Caco-2 (cell line): ENCODE measurements at places on chromosomes 3 and 15. TPM values are rescaled to one million over a fixed set of nuclear protein-coding genes. Genes with fewer than 3 reads are reported as not detected.

GRCh38 chr15:88623061-88623460, 1.9 kb downstream of the AEN start:
- H3K36me3 ChIP-seq = no peaks in the 10 kb centered on the region; the same call in 1 of the 2 replicates
- no peak for DNase-seq
- peaks cover 7% of the 10 kb centered on the region; the same call in 1 of the 2 replicates for H3K4me1 ChIP-seq

DNA sequence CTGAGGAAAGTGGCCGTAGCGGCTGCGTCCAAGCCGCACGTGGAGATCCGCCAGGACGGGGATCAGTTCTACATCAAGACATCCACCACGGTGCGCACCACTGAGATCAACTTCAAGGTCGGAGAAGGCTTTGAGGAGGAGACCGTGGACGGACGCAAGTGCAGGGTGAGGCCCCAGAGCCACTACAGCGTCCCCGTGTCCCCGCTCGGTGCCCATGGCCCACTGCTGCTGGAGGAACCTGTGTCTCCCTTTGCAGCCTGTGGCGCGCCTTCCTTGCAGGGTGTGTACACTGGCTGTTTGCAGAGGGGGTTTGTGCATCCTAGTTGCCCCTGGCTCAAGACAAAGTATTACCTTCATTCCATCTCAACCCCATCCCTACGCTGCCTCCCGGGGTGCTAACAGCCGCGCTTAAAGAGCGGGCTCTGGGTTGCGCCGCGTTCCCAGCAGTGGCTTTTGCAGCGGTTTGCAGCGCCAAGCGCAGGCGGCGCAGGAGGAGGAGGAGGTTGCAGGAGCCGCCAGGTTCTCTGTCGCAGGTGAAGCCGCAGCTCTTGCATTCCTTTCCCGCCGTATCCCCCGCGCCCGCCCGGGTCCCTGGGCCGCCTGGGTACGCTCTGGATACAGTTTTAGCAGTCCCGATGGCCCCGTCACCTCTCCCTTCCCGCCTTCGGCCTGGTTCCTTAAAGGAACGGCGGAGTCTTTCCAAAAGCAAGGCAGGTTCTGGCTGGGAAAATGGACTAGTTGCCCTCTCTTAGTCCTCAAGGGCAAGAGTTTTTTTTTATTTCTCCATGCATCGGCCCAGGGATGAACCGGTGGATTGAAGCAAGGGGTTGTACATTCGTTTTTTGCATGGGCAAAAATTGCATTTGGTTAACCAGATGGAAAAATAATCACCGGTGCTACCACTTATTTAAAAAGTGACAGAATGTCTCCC, 1.2 kb downstream of the CRABP1 start:
- no peak overlapping the region for H3K27ac ChIP-seq
- no peak for DNase-seq
- H3K36me3 ChIP-seq = no peaks in the 10 kb centered on the region
- peak overlapping the region; percentile 68 for H3K4me3 ChIP-seq
- no peaks in the 10 kb centered on the region for H3K27me3 ChIP-seq

GRCh38 chr3:186644683-186645082, 4.5 kb downstream of the FETUB start:
- H3K27me3 ChIP-seq = no peaks in the 10 kb centered on the region
- H3K27ac ChIP-seq = no peak overlapping the region
- no peaks in the 10 kb centered on the region for H3K4me1 ChIP-seq

GRCh38 chr15:78055919-78056713, 21.4 kb downstream of the TBC1D2B start:
- no peak overlapping the region for H3K4me3 ChIP-seq
- peak overlapping the region; percentile 45 for H3K27ac ChIP-seq
- DNase-seq = peak; percentile 64
- peaks cover 39% of the 10 kb centered on the region for H3K4me1 ChIP-seq
- H3K27me3 ChIP-seq = no peaks in the 10 kb centered on the region

TIMMDC1 gene
- 64.5 and 66.7 TPM in 2 replicates for total RNA-seq

GRCh38 chr15:27674826-27675225, 424.3 kb downstream of the OCA2 start:
- H3K27me3 ChIP-seq = no peaks in the 10 kb centered on the region
- no peaks in the 10 kb centered on the region for H3K36me3 ChIP-seq
- no peaks in the 10 kb centered on the region for H3K4me1 ChIP-seq
- no peak overlapping the region for H3K27ac ChIP-seq
- H3K4me3 ChIP-seq = no peak overlapping the region

IQCF5 gene
- not detected in 2 replicates for total RNA-seq

GRCh38 chr3:39106851-39107387, 508 bp downstream of the GORASP1 start:
- H3K27me3 ChIP-seq = no peaks in the 10 kb centered on the region

SUSD5 gene
- total RNA-seq = not detected in 2 replicates

- no peak overlapping the region for H3K27ac ChIP-seq
- H3K36me3 ChIP-seq = no peaks in the 10 kb centered on the region
- no peaks in the 10 kb centered on the region for H3K27me3 ChIP-seq
- no peak for DNase-seq
These were observed 284.9 kb upstream of the TBL1XR1 start for GRCh38 chr3:177482048-177482691.

GRCh38 chr3:172609750-172610149, 86.5 kb upstream of the TNFSF10 start:
- no peak for DNase-seq
- no peaks in the 10 kb centered on the region for H3K36me3 ChIP-seq
- no peaks in the 10 kb centered on the region for H3K27me3 ChIP-seq
- H3K4me3 ChIP-seq = no peak overlapping the region
- H3K4me1 ChIP-seq = no peaks in the 10 kb centered on the region

DNA sequence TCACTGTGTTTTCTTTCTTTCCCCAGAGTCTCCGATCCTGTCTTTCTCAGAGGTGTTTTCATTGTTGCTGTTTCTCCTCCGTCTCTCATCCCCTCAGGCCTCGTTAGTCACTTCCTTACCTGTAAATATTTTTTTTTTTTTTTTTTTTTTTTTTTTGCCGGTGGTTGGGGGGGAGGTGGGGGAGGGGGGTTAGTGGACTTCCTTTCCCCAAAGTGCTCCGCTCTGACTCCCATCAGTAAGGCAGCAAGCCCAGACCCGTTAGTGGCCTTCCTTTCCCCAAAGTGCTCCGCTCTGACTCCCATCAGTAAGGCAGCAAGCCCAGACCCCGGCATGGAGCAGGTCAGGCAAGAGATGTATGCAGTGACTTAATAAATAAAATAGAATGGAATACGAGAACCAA, 97.1 kb upstream of the TNFAIP8L3 start:
- H3K4me3 ChIP-seq = no peak overlapping the region
- H3K36me3 ChIP-seq = no peaks in the 10 kb centered on the region
- H3K27ac ChIP-seq = no peak overlapping the region
- no peaks in the 10 kb centered on the region for H3K4me1 ChIP-seq
- no peaks in the 10 kb centered on the region; the same call in 1 of the 2 replicates for H3K27me3 ChIP-seq
- DNase-seq = no peak

DNA sequence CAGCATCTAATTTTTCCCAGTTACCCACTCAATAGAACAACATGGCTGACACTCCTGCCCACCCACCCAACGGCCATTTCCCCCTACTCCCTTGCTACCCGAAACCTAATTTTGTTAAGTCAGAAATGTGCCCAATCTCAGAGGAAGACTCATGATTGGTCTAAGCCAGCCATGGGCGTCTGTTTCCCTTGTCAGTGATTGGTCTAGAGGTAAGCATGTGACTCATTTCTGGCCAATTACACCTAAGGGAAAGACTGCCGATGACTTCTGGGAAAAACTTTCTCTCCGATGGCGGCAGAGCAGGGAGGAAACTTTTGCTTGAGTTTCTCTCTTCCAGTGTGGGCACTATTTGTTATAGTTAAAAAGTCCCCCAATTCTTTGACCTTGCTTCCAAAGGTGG, 72.9 kb downstream of the RPLP1 start:
- no peak for DNase-seq
- peaks cover 10% of the 10 kb centered on the region; the same call in 1 of the 2 replicates for H3K4me1 ChIP-seq

DNA sequence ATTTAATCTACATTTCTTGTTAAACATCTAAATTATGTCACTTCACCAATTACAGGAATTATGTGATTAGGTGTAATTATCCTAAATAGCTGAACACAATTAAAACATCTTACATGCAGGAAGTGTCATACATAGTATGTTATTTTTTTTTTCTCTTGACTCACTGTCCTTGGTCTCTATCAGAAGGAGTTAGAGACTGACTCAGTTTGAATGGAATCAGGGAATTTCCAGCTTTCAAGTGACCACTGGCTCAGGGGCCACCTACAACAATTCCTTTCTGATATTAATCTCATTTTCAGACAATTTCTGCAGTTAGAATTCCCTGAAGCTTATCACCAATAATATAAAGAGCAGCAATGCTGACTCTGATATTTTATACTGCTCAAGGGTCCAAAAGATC, 400.7 kb downstream of the ROBO1 start:
- no peak for DNase-seq
- H3K27me3 ChIP-seq = no peaks in the 10 kb centered on the region
- H3K4me1 ChIP-seq = no peaks in the 10 kb centered on the region
- H3K27ac ChIP-seq = no peak overlapping the region

CSPG5 gene
- 0.67 and 0.77 TPM in 2 replicates for total RNA-seq

KLHL6 gene
- total RNA-seq = not detected in 2 replicates

- DNase-seq = no peak
- H3K27ac ChIP-seq = no peak overlapping the region
- no peaks in the 10 kb centered on the region for H3K36me3 ChIP-seq
- no peaks in the 10 kb centered on the region for H3K27me3 ChIP-seq
- no peaks in the 10 kb centered on the region for H3K4me1 ChIP-seq
These were observed 6.1 kb upstream of the CDCP1 start for GRCh38 chr3:45152307-45152706.

DNA sequence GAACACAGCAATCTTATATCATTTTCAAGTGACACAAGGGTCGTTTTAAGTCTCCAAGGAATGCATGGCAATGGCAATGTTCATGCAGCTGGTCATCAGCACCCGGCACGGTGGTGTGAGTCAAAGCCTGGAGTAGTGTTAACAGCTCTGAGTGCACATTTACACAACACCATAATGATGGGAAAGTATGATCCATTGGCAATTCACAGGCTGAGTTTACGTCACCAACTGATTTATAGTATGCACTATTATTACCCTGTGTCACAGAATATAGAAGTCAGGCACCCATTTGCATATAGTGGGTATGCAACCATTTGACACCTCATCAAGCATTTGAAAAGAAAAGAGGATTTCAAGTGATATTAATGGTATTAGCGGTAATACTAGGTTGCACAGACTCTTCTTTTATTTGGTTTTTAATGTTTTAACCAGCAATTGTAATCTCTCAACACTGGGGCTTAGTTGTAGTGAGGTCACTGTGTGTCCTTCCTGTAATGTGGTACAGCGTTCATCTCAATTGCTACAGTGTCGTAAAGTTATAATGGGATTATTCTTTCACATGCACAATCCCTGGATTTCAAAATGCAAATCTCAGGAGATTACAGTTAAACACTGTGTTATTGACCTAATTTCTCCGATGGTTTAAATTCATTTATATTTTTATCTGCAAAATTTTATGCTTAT, 113.8 kb downstream of the C3orf38 start:
- no peak for DNase-seq
- H3K27me3 ChIP-seq = no peaks in the 10 kb centered on the region
- no peaks in the 10 kb centered on the region for H3K36me3 ChIP-seq
- no peak overlapping the region for H3K4me3 ChIP-seq
- no peak overlapping the region for H3K27ac ChIP-seq

ARNT2 gene
- total RNA-seq = 0.07 and 0.23 TPM in 2 replicates

DAZL gene
- not detected in 2 replicates for total RNA-seq

DNA sequence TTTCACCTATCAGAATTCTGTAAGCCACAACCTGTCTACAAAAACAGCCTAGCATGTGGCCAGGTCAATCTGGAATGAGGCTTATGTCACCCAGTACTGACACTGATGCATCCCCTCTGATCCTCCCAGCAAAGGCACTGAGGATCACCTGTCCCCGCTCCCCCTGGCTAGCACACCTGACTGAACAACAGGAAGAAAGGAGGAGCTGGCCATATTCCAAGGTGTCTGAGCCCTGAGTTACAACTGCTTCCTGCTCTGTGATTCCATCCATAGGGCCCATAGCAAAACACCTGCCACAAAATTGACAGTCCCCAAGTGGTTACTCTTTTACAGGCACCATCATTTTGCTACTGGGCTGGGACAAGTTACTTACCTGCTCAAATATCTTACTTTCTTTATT, 555.5 kb upstream of the CFAP20DC start:
- H3K27ac ChIP-seq = no peak overlapping the region
- H3K27me3 ChIP-seq = no peaks in the 10 kb centered on the region
- H3K4me1 ChIP-seq = no peaks in the 10 kb centered on the region
- no peaks in the 10 kb centered on the region for H3K36me3 ChIP-seq

DNA sequence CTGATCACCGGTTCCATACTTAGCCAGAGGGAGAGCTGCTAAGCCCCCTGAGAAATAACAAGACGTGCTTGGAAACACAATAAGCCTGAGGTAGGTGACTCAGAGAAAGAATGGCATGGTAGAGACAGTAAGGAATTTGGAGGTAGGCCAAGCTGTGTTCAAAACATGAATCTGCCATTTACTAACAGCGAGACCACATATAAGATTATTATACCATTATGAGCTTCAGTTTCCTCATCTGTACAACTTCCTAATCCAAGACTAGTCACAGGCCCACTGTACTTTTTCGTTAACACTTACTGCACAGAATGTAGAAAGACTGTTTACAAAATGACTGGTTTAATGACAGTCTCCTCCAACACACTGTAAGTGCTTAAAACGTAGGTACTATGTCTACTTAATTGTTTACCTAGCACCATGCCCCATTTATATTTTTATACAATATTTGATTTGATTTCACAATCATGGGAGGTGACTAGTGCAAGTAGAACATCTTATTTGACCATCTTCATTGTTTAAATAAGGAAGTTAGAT, 25.7 kb downstream of the ATOSA start:
- H3K36me3 ChIP-seq = no peaks in the 10 kb centered on the region
- no peak overlapping the region for H3K4me3 ChIP-seq
- DNase-seq = no peak
- no peaks in the 10 kb centered on the region for H3K27me3 ChIP-seq

DNA sequence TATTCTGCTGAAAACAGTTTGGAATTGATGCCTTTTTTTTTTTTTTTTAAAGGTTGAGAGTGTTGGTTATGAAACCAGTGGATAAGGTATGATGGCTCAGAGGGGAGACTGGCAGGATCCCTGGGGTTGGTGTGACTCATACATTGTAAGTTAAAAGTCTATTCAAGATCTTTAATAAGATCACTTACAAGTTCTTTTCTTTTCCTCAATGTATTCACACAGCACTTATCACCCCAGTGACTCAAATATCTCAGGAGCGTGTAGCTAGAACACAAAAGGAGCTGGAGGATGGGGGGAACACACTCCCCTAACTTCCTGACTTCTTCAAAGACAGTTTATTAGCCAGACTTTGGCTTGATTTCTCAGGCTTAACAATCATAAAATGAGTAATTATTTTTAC, 285.3 kb downstream of the SV2B start:
- no peaks in the 10 kb centered on the region for H3K36me3 ChIP-seq
- no peak overlapping the region for H3K4me3 ChIP-seq
- H3K27ac ChIP-seq = no peak overlapping the region
- DNase-seq = no peak

DNA sequence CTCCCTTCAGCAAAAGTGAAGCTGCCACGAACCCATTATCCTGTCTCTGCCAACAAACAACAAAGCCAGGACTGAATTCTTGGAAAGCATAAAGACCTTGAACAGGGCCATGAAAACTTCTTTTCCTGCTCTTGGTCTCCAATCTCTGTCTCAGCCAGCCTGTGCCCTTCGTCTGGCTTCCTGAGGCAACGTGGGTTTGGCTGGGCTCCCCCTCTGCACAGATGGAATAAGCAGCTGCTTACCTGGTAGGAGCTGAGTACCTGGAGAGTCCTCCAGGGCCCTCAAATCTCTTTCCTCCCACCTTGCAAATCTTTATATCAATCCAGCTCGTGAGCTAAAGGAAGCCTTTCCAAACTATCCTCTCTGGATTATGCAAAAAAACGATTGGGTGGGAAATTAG, 97.6 kb upstream of the PSMD6 start:
- DNase-seq = no peak
- no peak overlapping the region for H3K27ac ChIP-seq
- H3K4me3 ChIP-seq = no peak overlapping the region
- H3K27me3 ChIP-seq = no peaks in the 10 kb centered on the region
- H3K4me1 ChIP-seq = 0 out of 2 replicates have a peak, but pooled peaks cover 4% of the 10 kb centered on the region
- H3K36me3 ChIP-seq = no peaks in the 10 kb centered on the region
